H9 (cell line): ENCODE measurements at places on chromosomes 7 and 10. TPM values are rescaled to one million over a fixed set of nuclear protein-coding genes. Genes with fewer than 3 reads are reported as not detected.

The PRKG1 gene
- 10.0 and 10.4 TPM in 2 replicates for total RNA-seq

The TNRC18 gene
- 21.2 and 21.6 TPM in 2 replicates for total RNA-seq

The ZYX gene
- 236 and 237 TPM in 2 replicates for total RNA-seq

The SUMF2 gene
- 82.5 and 89.2 TPM in 2 replicates for total RNA-seq

The CRHR2 gene
- total RNA-seq = 0.07 and 0.13 TPM in 2 replicates

The FAM25G gene
- total RNA-seq = not detected in 2 replicates

The TUBAL3 gene
- total RNA-seq = not detected in 2 replicates

The HYAL4 gene
- total RNA-seq = not detected in 2 replicates

The NOS3 gene
- 4.5 and 4.7 TPM in 2 replicates for total RNA-seq

The SORCS1 gene
- 1.3 and 1.7 TPM in 2 replicates for total RNA-seq

The ERVW-1 gene
- total RNA-seq = 0.09 TPM in 1 of 2 replicates, not detected in the other

GRCh38 chr10:23918839-23919238 is 290.1 kb upstream of the KIAA1217 start:
- H3K27me3 ChIP-seq = no peaks in the 10 kb centered on the region
- H3K36me3 ChIP-seq = no peaks in the 10 kb centered on the region
- H3K4me1 ChIP-seq = no peaks in the 10 kb centered on the region
- DNase-seq = peak; percentile 31

GRCh38 chr7:84783141-84783778 is 403.6 kb downstream of the SEMA3D start:
- no peaks in the 10 kb centered on the region for H3K36me3 ChIP-seq
- H3K27ac ChIP-seq = no peak overlapping the region
- no peaks in the 10 kb centered on the region for H3K4me1 ChIP-seq

DNA sequence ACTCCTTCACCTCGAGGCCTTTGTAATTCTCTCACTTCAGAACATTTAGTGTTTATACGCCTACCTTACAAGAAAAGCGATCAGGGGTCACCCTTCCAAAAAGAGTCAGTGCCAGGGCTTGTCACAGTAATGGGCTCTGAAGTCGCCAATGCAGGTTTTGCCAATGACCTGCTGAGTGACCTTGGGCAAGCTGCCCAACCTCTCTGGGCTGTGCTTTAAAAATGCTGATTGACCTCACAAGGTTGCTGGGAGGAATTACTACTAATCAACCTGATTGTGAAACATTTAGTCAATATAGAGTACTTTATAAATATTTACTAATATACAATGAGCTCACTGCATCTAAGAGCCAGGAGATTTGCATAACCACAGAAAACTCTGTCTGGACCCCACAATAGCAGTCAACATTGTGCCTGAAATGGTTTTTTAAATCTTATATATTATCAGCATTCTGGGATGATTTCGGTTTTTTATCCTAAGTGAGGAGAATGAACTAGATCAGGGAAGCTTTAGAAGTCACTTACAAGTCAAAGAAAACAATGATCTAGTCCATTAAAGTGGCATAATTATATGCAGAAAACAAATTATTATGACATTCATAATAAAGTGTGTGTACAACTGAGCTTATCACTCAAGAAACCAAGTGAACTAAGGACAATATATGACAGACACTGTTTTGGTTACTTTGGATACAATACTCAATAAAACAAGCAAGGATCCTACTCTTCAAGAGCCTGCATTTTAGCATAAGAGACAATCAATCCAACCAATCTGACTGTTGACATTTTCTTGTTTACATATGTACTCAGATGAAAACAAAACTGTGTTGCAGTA is 290.5 kb downstream of the SORCS1 start:
- H3K27me3 ChIP-seq = no peaks in the 10 kb centered on the region
- no peaks in the 10 kb centered on the region for H3K36me3 ChIP-seq
- no peak for DNase-seq
- no peaks in the 10 kb centered on the region for H3K4me1 ChIP-seq
- H3K4me3 ChIP-seq = no peak overlapping the region

DNA sequence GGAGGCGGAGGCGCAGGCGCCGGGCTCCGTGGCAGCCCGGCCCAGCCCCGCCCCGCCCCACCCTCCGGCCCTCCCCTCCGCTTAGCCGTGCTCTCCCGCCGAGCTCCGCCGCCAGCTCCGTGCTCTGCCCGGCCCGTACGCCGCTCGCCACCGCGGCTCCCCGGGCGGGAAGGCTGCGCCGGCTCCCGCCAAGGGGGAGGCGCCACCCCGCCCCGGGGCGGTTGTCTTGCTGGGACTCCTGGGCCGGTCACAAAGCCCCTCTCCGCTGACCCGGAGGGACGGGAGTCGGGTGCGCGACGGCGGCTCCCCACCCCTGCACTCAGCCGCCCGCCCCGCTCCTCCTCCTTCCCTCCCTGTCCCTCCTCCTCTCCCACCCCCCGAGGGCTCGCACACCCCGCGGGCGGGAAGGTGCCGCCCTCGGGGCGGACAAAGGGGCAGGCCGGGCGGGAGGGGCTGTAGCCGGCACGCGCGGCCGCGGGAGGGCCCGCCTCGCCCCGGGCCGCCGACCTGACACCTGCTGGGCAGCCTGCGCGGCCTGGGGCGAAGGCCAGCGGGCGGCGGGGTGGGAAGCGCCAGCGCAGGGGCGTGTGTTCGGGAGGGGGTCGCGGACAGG is 11.5 kb upstream of the SP8 start:
- H3K4me3 ChIP-seq = peak overlapping the region; percentile 80
- peak; percentile 77 for DNase-seq
- peaks cover 7% of the 10 kb centered on the region for H3K4me1 ChIP-seq
- H3K27ac ChIP-seq = no peak overlapping the region

DNA sequence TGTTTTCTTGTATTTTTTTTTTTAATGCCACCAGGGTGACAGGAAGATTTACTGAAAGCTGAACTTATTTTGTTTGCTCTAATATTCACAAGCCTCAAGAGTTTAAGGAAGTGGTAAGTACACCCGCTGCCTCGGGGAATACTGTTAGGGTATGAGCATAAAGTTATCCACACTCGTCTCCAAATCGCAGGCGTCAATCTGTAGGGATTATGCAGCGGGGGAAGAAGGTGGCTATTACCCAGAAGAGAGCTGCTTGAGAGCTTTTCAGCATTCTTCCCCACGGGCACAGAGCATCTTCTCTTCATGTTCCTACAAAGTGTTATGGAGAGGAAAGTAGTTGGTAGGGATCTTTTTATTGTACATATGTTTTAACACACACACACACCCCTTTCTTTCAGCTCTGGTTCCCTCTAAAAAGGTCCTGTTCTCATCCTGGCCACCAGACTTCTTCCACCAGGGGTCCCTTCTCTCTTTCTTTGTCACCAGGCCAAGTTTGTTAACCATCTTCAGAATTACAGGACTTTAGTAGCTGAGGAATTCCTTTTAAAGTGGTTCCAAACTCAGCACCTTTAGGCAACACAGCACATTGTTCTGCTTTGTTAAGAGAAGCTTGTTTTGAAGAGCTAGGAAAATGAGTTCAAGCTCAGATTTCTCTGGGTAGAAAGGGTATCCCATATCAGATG is 411.6 kb upstream of the GALNT17 start:
- peaks cover 46% of the 10 kb centered on the region for H3K36me3 ChIP-seq
- H3K27ac ChIP-seq = no peak overlapping the region
- no peak overlapping the region for H3K4me3 ChIP-seq

GRCh38 chr7:140902303-140902953 is 22.3 kb downstream of the BRAF start:
- H3K4me1 ChIP-seq = peaks cover 2% of the 10 kb centered on the region; the same call in 1 of the 2 replicates
- no peak overlapping the region for H3K4me3 ChIP-seq
- H3K27me3 ChIP-seq = no peaks in the 10 kb centered on the region
- no peak for DNase-seq
- peaks cover 22% of the 10 kb centered on the region for H3K36me3 ChIP-seq
- H3K27ac ChIP-seq = no peak overlapping the region

DNA sequence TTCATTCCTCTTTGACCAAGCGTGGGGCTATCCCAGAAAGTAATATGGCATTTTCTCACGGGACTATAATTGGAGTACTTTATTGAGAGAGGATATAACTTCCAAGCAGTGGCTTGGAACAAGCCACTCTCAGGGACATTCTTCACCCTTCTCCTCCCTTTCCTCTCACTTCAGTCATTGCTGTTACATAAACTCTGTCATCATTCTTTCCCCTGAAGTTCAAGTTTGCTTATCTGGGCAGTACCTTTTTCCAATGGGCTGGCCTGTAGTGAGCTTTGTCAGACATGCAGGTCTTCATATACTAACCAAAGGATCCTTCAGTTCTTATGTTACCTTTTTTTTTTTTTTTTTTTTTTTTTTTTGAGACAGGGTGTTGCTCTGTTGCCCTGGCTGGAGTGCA is 58.7 kb upstream of the KMT2E start:
- no peaks in the 10 kb centered on the region for H3K4me1 ChIP-seq
- no peaks in the 10 kb centered on the region for H3K36me3 ChIP-seq
- H3K4me3 ChIP-seq = no peak overlapping the region
- H3K27me3 ChIP-seq = no peaks in the 10 kb centered on the region
- H3K27ac ChIP-seq = no peak overlapping the region

DNA sequence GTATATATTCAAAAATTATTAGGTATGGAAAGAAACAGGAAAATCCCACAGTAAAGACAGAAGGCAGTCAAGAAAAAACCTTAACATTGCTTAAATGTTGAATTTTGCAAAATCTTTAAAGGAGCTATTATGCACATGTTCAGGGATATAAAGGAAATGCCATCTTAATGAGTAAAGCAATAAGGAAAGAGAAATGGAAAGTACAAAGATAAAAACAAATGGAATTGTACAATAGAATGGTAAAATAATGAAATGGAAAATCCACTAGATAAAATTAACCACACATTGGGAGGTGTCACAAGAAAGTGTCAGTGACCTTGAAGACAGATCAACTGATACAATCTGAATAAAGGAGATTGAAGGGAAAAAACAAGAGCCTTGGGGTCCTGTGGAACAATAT is 82.0 kb downstream of the KIF20B start:
- H3K36me3 ChIP-seq = peaks cover 10% of the 10 kb centered on the region
- no peaks in the 10 kb centered on the region; the same call in 1 of the 2 replicates for H3K4me1 ChIP-seq
- no peaks in the 10 kb centered on the region for H3K27me3 ChIP-seq
- no peak for DNase-seq

DNA sequence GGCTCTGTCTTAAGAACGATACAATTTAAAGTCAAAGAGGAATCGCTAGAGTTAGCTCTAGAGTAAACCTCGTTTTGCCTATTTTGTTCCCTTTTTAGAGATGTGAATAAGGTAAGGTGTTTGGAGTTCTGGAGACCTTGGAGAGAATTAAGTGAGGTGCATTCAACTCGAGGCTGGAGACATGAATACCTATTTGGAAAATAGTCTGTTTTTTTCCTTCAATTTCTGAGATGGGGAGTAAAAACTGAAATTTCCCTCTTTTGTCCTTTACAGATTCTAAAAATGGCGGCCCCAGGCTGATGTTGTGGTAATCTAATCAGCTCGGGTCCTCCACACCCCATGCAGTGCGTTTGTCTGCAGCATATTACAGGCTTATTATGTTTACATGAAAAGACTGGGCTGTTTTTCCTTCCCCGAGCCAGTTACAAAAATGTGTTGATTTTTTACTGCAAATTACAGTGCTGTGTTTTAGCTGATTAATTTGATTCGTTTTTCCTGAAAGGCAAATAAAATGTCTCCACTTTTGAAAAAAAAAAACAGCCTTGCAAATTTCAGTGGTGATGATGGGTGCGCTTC is 1.5 kb downstream of the KMT2E start:
- DNase-seq = no peak
- peak overlapping the region; percentile 100 for H3K4me3 ChIP-seq
- peaks cover 18% of the 10 kb centered on the region for H3K36me3 ChIP-seq
- H3K4me1 ChIP-seq = no peaks in the 10 kb centered on the region
- H3K27ac ChIP-seq = peak overlapping the region; percentile 55
- no peaks in the 10 kb centered on the region for H3K27me3 ChIP-seq

DNA sequence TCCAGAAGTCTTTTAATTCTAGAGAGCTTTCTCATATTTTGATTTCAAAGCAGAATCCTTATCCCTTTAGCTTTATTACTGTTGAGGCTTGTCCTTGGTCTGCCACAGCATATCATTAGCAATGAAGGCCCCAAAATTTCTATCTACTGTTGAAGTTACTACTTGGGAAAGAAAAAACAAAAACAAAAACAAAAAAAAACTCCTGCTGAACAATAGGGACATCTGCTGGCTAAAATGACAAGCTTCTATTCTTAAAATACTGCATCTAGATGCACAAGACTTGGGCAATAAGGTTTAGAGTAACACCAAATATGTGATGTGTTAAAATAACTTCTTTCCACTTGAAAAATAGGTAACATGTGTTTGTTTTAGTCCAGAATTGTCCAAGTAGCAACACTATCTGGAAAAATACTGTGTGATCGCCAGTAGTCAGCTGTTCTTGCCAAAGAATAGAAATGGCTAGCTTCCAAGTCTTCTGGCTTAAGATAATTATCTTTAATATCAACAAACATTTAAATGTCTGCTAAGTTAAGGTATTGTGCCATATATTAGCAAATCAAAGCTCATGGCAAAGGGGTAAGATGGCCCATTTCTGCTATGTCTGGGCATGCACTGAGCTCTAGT is 3.8 kb upstream of the DMTF1 start:
- no peaks in the 10 kb centered on the region for H3K4me1 ChIP-seq
- peaks cover 6% of the 10 kb centered on the region for H3K36me3 ChIP-seq
- no peaks in the 10 kb centered on the region for H3K27me3 ChIP-seq
- H3K27ac ChIP-seq = no peak overlapping the region
- H3K4me3 ChIP-seq = no peak overlapping the region

DNA sequence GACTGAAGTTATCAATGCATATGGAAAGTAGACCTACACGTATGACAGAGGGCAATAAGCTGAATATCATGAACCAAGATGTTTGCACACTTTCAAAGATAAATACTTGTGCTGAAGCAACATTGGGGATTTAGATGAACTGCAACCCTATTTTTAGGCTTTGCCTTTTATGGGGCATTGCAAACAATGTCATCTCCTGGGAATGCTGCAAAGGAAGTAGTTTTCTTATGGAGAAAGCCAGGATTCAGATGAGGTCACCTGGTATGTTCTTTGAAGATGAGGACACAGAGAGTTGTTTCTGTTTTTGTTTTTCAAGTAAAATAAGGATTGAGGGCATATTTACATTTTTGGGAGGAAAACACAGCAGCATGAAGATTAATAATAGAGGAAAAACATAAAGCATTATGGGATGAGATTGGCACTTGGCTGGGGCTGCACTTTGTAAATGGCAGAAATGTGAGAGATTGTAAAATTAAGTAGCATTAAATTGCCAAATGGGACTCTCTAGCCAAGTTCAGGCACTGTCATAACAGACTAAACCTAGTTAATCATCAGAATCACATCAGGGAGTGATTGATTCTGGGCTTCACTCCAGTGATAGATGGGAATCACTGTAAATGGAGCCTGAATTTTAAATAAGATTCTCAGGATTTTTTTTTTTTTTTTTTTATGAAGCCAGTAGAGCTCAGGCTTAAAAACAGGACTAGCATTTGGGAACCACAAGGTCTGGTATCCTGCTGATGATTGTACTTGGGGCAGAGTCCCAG is 63.1 kb downstream of the MALRD1 start:
- no peaks in the 10 kb centered on the region for H3K27me3 ChIP-seq
- peaks cover 20% of the 10 kb centered on the region for H3K36me3 ChIP-seq
- peaks cover 9% of the 10 kb centered on the region for H3K4me1 ChIP-seq
- no peak overlapping the region for H3K27ac ChIP-seq
- H3K4me3 ChIP-seq = no peak overlapping the region

- no peak overlapping the region for H3K27ac ChIP-seq
- no peaks in the 10 kb centered on the region for H3K27me3 ChIP-seq
- no peaks in the 10 kb centered on the region for H3K36me3 ChIP-seq
- no peak overlapping the region for H3K4me3 ChIP-seq
- no peaks in the 10 kb centered on the region for H3K4me1 ChIP-seq
Observed at GRCh38 chr10:70324339-70324861, 40.6 kb upstream of the NPFFR1 start.
